Hematopoietic multipotent progenitor cell treated with erythropoietin and hydrocortisone succinate and interleukin-3 and kit ligand, for 17 days (in vitro differentiated cells): ENCODE measurements at places on chromosomes 4 and X.
A peak's percentile ranks its signal among the peaks of the same experiment; 100 is the strongest.

DNA sequence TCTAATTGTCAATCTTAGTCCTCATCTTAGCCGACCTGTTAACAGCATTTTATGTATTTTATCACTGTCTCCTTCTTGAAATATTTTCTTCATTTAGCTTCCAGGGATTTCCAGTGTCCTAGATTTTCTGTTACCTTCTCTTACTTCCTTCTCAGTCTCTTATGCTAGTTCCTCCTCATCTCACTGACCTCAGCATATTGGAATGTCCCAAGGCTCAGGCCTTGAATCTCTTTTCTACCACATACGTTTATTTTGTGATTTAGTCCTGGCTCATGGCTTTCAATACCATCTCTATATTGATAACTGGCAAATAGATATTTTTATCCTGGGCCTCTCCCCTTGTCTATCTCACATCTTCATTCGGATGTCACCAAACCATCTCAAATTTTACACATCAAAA lies 61.1 kb downstream of the IQCM start:
- DNase-seq: no peak

GRCh38 chr4:151745481-151746231 lies 15.2 kb downstream of the GATB start:
- DNase-seq: peak; percentile 13

DNA sequence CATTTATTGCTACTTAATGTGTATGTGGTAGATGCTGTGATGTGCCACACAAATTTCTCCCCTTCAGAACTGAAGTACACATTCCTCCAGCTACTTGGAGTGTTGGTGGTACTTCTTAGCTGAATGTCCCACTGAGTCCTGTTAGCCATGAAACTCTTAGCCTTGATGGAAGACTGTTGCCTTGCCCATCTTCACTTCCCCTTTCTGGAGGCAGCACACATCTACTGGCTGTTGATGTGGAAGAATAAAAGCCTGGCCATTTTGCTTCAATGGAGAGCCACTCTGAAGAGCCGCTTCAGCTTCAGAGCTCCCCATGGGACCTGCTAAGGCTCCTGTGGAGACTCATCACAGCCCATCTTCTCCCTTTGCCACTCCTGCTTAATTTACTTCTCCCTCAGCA lies 157.7 kb upstream of the PITX2 start:
- DNase-seq: no peak

GRCh38 chr4:33890841-33891240 lies 2353.5 kb downstream of the ARAP2 start:
- no peak for DNase-seq

DNA sequence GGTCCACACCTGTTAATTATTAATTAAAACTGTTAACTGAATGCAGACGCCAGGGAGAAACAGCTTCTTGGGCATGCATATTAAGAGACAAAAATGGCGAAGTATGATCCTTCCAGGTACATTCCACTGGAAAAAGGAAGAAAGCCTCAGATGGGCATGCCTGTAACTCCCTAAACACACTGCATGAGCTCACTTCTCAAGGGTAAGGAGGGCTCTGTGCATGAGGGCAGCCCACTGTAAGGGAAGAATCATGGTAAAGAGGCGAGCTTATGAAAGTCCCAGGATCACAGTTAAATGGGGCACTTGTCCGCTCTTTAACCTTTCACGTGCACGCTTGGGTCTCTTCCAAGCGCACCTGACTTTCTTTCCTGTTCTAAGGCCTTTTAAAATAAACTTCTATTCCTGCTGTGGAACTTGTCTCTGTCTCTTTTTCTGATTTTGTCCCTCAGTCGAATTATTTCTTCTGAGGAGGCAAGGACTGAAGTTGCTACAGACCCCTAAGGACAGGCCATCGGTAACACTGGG lies 321.7 kb downstream of the PPP1R2C start:
- no peak for DNase-seq

DNA sequence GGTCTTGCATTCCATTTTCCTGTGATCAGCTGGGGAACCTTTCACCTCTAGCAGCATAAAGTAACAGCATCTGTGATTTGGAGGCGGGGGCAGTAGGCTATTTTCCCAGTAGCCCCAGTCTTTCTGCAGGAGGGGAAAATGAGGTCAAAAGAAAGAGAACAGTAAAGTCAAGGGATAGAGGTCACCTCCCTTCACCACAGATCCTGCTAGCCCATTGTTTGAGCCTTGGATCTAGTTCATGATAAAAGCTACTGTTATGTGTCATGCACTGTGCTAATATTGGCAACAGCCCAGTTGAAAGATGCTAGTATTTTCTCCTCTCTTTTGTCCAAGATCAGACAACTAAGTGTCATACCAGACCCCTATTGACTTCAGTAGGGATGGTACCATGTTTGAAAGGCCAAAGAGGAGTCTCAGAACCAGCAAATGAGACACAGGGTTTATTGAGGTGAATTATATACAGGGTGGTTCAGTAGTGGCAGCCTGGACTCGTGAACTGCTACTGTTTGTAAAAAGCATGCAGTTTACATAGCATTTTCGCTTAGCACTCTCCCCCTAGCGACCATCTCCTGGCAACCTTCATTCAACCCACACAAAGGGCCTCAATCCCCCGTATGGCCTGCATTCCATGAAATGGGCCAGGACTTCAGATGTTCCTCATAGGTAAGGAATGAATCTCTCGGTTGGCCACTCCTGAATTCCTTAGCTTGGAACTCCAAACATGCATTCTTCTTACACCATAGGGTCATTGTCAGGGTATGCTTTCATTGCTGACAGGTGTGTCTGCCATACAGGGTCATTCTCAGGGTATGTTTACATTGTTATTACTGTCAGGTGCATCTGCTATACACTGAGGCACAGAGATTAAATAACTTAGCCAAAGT lies 170.0 kb upstream of the FRMPD4 start:
- DNase-seq: no peak

- no peak for DNase-seq
These were observed 99.4 kb upstream of the ATXN3L start for GRCh38 chrX:13419276-13419675.

DNA sequence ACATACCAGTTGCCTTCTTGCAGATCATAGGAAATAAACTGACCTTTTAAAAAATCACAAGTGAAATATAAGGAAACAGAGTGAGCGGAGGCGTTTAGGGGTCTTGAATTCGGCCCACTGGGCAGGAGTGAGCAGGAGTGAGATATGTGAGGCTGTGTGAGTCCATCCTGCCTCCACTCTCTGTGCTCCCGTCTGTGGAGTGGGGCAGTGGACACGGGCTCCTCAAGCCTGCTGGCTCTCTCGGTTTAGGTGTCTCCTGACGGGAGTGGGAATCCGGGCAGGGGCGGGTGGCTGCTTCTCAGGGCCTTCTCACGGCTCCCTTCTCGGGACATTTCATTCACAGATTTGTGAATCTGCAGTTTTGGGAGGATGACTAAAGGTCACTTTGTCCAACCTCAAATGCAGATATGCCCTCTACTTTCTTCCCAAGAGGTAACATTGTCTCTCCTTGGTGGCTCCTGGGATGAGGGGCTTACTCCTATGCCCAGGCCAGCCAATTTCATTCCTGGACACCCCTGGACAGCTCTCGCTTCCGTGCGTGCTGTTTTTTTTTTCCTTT lies 27.6 kb downstream of the CYTL1 start:
- DNase-seq: no peak

DNA sequence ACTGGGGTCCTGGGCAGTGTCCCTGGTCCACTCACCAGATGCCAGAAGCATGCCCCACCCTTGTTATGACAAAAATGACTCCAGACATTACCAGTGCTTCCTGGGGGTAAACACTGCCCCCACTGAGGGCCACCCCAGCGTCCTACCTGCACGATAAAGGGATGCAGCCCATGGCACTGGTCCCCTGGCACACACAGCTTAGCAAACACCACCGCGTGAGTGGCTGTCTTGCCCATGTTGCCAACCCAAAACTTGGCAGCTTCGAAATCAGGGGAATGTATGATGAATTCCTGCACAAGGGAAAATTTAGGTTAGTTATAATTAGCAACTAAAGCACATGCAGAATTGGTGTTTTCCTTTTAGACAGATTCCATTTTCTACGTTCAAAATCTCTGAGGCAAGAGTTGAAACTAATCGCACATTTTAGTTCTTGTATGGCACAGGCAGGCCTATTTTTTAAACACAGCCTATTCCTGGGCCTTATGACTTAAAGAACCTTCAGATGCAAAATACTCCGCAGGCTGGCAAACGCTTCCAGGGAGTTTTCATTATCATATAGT lies 30.4 kb downstream of the ACOX3 start:
- no peak for DNase-seq

DNA sequence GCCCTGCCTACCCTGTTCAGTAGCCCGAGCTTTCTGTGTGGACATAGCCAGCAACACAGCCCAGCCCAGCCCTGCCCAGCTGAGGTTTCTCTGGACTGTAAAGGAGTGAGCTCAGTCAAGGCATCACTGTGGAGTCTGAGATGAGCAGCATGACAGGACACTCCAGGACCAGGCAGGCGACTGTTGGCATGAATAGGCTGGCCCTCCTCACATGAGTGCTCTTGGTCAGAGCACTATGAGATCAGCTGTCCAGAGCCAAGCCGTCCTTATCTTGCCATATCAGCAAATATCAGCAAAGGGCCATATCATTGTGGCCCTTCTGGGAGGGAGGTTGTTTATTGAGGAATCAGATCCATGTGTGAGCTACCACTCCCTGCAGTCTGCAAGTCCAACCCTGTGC lies 30.9 kb downstream of the REELD1 start:
- DNase-seq: no peak

DNA sequence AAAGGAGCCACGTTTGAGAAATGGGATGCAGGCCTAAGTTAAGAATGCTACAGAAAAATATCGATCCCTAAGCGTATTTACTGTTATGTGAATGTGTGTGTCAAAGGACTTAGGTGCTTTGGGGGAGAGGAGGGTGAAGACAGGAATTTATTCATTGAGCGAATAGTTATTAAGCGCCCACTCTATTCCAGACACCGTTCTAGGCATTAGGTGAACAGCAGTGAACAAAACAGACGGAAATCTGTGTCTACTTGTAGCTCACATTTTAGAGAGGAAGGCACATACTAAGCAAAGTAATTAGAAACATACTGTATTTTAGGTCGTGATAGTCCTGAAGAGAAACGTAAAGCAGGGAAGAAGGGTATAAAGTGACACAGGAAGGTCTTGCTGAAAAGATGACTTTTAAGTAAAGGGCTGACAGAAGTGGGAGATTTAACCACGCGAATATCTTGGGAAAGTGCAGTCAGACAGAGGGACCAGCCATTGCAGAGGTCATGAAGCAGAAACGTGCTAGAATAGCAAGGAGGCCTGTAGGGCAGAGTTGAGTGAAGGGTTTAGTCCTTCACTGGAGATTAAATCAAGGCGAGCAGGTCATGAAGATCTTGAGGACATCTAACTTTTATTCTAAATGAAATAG lies 541 bp downstream of the AIMP1 start:
- no peak for DNase-seq

- DNase-seq: no peak
These were observed 37.6 kb downstream of the GABRB1 start for GRCh38 chr4:47068986-47069385.

- no peak for DNase-seq
These were observed 20.3 kb downstream of the RUFY3 start for GRCh38 chr4:70741867-70742658.

DNA sequence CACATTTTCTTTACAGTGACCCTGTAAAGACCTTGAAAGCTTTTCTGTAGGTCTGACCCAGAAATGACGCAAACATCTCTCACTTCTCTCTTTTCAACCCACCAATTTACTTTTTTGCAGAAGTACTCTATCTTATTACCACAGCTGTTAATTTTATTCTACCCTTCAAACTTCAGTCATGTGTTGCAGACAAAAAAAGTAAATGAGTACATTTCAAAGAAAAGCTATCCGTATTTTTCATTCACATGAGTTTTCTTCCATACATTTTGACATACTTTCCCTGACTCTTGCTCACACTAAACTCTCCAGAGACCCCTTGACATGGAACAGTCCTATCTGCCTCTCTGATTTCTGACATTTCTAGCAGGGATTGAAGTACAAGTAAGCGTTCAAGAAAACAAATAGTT lies 51.7 kb downstream of the SLC7A11 start:
- no peak for DNase-seq

GRCh38 chrX:14497184-14497666 lies 32.1 kb upstream of the GLRA2 start:
- no peak for DNase-seq

DNA sequence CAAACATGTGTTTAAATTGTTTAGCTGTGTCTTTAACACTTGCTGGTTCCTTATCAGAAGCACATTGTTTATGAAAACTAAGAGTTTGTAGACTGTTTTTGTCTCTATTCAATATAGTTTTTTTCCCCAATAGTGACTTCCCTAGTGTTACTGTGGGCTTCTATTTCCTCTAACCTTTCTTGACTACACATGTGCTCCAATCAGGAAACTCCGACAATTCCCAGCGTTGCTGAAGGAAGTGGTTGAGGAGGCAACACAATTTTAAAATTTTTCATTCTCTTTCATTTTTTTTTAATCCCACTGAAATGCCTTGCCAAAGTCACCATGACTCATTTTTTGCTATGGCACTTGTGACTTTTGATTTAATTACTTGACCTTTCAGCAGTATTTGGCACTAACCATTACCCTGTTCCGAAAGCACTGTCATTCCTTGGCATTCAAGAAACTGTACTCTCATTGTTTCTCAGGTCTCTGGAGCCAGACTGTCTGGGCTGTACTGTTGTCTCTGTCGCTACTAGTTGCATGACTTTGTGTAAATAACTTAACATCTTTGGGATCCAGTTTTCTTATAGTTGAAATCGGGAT lies 67.6 kb upstream of the FREM3 start:
- no peak for DNase-seq

GRCh38 chrX:9980927-9981326 lies 13.8 kb downstream of the CLDN34 start:
- no peak for DNase-seq

- DNase-seq: no peak
These were observed 144.3 kb downstream of the BEND2 start for GRCh38 chrX:18076434-18076833.

GRCh38 chrX:118272242-118272641 lies 73.7 kb upstream of the WDR44 start:
- no peak for DNase-seq

- no peak for DNase-seq
These were observed 62.4 kb upstream of the MTM1 start for GRCh38 chrX:150506020-150506419.

DNA sequence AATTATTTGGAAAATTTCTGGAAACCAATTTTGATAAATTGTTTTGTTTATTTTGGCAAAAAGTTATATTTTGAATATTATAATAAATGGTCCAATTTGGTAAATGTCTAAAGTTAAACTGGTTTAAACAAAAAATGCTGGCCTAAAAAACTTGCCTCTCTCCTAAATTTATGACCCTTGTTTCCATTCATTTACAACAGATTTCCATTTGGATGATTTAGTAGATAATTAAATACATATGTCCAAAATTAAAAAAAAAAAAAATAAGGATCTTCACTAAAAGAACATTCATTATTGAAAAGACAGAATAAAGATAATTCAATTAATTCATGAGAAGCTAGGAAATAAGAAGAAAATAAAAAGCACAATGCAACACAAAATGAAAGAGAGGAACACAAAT lies 449.5 kb downstream of the SPRY1 start:
- no peak for DNase-seq

DNA sequence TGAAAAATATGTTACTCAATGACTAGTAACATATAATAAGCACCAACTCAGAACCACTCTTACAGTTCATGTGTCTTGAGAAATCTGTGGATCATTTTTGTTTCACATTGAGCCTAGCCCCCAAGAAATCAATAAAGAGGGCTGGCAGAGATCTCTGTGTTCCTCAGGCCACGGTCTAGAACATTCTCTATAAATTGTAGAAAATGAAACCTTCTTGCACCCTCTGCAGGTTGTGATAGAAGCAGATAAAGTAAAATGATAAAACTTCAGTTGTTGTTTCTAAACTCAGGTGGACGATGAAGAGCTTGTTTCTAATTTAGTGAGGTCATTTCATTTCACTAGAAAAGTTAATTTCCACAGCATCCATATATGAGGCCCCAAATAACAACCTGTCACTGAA lies 182.7 kb downstream of the KIT start:
- DNase-seq: no peak
